ENCODE measurements at places on chromosomes 1 and 21. TPM values are rescaled to one million over a fixed set of nuclear protein-coding genes. Genes with fewer than 3 reads are reported as not detected.
A peak's percentile ranks its signal among the peaks of the same experiment; 100 is the strongest.

GRCh38 chr1:29279406-29279805 is 43.1 kb downstream of the PTPRU start:
- no peak overlapping the region for H3K4me3 ChIP-seq
- H3K27me3 ChIP-seq = peaks cover 10% of the 10 kb centered on the region
- no peak overlapping the region for H3K27ac ChIP-seq
- H3K36me3 ChIP-seq = no peaks in the 10 kb centered on the region
- peaks cover 6% of the 10 kb centered on the region for H3K4me1 ChIP-seq

DNA sequence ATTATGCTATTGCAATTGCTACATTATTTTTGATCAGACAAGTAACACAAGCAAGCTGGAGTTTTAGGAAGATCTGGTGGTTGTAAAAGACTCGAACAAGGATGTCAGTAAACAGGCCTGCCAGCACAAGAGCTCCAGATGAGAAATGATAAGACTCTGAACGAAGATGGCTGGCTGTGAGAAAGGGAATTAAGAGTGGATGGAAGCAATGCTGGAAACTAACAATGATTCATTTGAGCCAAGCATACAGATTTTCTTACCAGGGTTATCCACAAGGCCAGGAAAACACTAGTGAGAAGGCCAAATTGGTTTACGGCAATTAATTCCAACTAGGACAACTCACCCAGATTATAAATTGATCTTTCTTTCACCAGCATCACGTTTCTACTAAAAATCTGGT is 54.2 kb downstream of the NRIP1 start:
- H3K27ac ChIP-seq = no peak overlapping the region
- no peaks in the 10 kb centered on the region for H3K36me3 ChIP-seq
- peaks cover 15% of the 10 kb centered on the region for H3K4me1 ChIP-seq

DNA sequence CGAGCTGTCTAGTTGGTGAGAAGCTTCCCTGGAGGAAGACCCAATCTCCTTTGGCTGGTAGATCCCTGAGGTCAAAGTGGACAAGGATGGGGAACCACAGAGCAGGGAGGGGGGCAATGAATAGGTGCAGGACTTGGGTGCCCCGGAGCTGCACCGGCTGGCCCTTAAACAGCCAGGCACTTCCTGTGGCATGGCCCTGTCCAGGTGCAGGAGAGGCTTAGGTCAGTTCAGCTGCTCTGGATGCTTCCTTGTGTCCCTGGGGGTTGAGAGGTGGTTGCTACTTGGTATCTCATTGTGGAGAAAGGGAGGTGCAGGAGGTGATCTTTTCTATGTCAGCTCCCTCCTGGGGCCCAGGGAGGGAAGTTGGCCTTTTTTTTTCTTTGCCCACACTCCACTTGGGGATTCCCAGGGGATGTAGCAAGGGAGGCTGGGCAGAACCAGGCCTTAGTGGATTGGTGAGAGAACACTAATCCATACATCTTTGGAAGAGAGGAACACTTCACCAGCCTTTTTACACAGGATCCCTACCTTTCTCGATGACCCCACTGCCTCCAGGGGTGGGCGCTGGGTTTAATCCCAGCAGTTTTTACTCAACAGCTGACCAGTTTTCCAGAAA is 1.2 kb upstream of the ST3GAL3 start:
- H3K4me1 ChIP-seq = peaks cover 24% of the 10 kb centered on the region
- peaks cover 21% of the 10 kb centered on the region for H3K36me3 ChIP-seq
- H3K4me3 ChIP-seq = peak overlapping the region; percentile 91
- peak overlapping the region; percentile 50 for H3K27ac ChIP-seq
- H3K27me3 ChIP-seq = no peaks in the 10 kb centered on the region

DNA sequence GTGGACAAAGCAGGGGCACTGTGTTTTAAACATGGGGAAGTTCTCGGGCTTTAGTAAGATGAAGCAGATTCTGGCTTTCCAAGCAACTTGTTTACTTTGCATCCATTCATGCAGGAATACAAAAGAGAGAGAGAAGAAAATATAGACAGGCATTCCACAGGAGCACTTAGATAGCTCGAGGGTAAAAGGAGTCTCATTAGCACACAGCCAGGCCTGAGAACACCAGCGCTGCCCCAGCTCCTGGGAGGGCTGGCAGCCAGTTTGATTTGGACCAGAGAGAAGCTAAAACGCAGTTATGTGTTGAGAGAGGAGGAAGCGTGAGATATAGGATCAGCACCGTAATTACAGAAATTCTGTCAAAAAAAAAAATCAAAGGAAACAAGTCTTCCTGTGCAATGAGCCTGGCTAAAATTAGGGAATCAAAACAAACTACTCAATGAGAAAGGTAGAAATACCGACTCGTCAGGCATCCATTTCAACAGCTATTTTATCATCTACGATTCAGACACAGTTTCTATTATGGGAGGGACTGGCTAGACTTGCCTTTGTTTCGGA is 68.2 kb downstream of the CLSTN1 start:
- DNase-seq = no peak
- no peak overlapping the region for H3K27ac ChIP-seq
- H3K4me3 ChIP-seq = no peak overlapping the region
- H3K27me3 ChIP-seq = no peaks in the 10 kb centered on the region

DNA sequence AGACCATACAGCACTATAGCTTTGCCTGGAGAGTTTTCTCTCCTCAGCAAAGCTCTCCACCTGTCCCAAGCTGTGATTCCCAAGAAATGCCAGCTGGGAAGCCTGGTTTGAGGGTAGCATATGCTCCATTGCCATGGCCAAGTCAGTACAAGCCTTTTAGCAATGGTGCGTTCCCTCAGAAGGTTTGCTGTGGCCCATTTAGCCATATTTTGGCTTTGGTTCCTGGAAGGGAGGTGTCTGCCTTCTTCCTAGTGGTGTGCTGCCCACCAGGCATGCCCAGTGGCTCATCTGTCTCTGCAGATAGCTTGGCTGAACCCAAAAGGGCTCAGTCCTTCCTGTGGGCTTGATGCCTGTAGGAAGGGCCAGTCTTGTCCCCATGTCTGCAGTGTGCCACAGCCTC is 32.4 kb downstream of the GALNT2 start:
- H3K27ac ChIP-seq = no peak overlapping the region
- no peaks in the 10 kb centered on the region for H3K27me3 ChIP-seq
- H3K36me3 ChIP-seq = no peaks in the 10 kb centered on the region
- peaks cover 48% of the 10 kb centered on the region for H3K4me1 ChIP-seq
- DNase-seq = peak; percentile 3

DNA sequence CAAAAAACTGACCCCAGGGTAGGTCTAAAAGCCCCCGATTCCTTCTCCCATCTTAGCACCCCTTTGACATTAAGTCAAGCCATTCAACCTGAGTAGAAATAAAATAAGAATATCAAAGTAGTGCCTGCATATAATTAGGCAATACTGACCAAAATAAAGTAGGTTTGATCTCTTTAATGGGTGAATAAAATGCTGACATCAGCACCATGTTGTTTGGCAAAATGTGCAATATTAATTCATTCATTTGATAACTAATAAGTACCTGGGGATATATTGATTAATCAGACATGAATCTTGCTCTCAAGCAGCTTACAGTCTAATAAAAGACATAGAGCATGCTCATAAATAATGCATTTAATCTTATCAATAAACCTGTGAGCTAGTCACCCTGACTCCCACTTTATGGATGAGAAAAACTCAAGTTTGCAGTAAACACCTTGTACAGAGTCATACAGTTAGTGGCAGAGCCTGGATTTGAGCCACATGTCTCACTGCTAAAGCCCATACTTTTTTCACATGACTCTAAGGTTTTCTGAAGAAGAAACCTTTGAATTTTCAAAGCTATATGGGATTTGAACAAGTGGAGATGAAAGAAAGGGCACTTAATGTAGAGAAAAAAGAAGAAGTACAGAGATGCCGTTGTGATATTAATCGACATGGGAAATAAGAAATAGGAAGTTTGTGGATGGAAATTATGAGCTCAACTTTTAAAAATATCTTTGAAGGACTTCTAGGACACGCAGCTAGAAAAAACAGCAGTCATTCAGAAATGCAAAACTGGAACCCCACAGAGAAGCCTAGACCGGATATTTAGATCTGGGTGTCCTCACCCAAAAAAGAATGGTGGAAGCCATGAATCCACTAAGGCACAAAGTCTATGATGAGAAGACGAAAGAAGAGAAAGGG is 183.9 kb downstream of the TOMM20 start:
- peaks cover 21% of the 10 kb centered on the region for H3K36me3 ChIP-seq
- peak overlapping the region; percentile 70 for H3K27ac ChIP-seq
- H3K4me1 ChIP-seq = peaks cover 12% of the 10 kb centered on the region

DNA sequence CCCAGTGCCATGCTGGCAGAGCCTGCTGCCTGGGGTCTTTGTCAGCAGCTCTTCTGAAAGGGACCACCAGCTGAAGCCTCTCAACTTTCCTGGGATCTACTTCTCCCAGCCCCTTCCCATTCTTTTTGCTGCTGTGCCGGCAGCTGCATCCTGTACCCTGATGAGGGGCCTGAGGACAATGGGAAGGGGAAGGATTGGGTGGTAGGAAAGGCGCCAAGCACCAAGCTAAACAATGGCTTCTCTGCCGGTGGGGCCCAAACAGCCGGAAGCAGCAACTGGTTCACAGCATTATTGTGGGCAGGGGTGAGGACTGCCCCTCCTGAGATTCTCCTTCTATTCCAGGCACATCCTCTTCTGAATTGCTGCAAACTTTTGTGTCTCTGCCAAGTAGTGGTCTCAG is 5.0 kb upstream of the EFCAB14 start:
- peaks cover 9% of the 10 kb centered on the region for H3K4me1 ChIP-seq
- H3K4me3 ChIP-seq = no peak overlapping the region
- no peak for DNase-seq
- H3K27ac ChIP-seq = no peak overlapping the region
- no peaks in the 10 kb centered on the region for H3K36me3 ChIP-seq

GRCh38 chr1:239361403-239361802 is 25.0 kb upstream of the CHRM3 start:
- DNase-seq = no peak
- H3K27me3 ChIP-seq = no peaks in the 10 kb centered on the region
- no peaks in the 10 kb centered on the region for H3K4me1 ChIP-seq

DNA sequence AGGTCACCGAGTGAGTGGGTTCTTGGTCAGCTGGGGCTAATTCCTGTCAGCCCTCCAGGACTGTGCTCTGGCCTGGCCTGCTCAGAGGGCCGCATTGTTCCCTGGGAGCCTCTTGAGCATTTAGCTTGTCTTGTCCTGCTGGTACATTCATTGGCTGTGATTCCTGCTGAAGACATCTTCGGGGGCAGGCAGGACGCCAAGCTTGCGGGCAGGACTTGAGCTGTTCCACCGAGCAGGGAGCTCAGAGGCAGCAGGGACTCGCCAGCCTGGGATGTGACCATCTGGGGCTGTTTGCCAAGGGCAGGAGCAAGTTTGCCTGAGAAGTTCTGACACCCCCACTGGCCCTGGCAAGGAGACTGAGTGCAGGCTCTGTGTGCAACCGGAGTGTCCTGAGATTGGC is 7.0 kb upstream of the SLC26A9 start:
- no peaks in the 10 kb centered on the region for H3K36me3 ChIP-seq
- no peak for DNase-seq
- H3K27ac ChIP-seq = no peak overlapping the region

GRCh38 chr1:189350983-189351616 is 1126.6 kb downstream of the BRINP3 start:
- no peak overlapping the region for H3K4me3 ChIP-seq
- H3K4me1 ChIP-seq = no peaks in the 10 kb centered on the region
- no peaks in the 10 kb centered on the region for H3K36me3 ChIP-seq
- no peaks in the 10 kb centered on the region for H3K27me3 ChIP-seq
- H3K27ac ChIP-seq = no peak overlapping the region

GRCh38 chr1:86062453-86062852 is 94.1 kb downstream of the COL24A1 start:
- no peaks in the 10 kb centered on the region for H3K27me3 ChIP-seq
- H3K27ac ChIP-seq = no peak overlapping the region
- no peaks in the 10 kb centered on the region for H3K36me3 ChIP-seq
- H3K4me1 ChIP-seq = no peaks in the 10 kb centered on the region

DNA sequence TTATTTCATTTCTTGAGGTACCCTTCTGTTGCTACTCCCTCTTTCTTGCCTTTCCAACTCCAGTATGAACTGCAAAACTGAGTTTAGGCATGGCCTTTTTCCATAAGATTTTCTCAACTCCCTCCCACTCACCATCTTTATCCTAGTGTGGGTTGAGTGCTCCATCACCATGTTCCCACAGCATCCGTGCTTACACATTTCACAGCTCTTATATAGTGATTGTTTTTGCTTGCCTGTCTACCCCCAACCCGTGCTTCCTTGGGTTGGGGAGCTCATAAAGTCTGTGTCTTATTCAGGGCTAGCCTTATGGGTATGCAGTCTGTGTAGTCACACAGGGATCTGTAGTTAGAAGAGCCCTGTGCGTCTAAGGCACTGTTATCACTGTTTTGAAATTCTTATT is 68.2 kb upstream of the CCDC190 start:
- no peak overlapping the region for H3K4me3 ChIP-seq
- peaks cover 45% of the 10 kb centered on the region for H3K27me3 ChIP-seq
- H3K36me3 ChIP-seq = no peaks in the 10 kb centered on the region
- H3K4me1 ChIP-seq = no peaks in the 10 kb centered on the region

GJA4 gene
- 0.86 TPM for total RNA-seq

KCNJ6 gene
- not detected for total RNA-seq

SMCP gene
- not detected for total RNA-seq

PDC gene
- total RNA-seq = not detected

LRRIQ3 gene
- 1.5 TPM for total RNA-seq

ELAVL4 gene
- not detected for total RNA-seq

RHBDL2 gene
- total RNA-seq = not detected

All from natural killer cell treated with Interleukin-12 subunit alpha and Interleukin-12 subunit beta and Interleukin-15 and Interleukin-18, amount 100 ng/mL, for 72 hours (primary cell).